ENCODE measurements at places on chromosomes 16 and 17.

- DNase-seq: no peak
Observed at GRCh38 chr17:50675627-50676026, 32.1 kb downstream of the ANKRD40 start.

GRCh38 chr17:38544175-38544838 is 61.4 kb downstream of the SRCIN1 start:
- DNase-seq: no peak

GRCh38 chr17:1498233-1498632 is 5.7 kb upstream of the MYO1C start:
- DNase-seq: no peak

GRCh38 chr16:57255686-57256415 is 10.8 kb downstream of the ARL2BP start:
- no peak for DNase-seq

DNA sequence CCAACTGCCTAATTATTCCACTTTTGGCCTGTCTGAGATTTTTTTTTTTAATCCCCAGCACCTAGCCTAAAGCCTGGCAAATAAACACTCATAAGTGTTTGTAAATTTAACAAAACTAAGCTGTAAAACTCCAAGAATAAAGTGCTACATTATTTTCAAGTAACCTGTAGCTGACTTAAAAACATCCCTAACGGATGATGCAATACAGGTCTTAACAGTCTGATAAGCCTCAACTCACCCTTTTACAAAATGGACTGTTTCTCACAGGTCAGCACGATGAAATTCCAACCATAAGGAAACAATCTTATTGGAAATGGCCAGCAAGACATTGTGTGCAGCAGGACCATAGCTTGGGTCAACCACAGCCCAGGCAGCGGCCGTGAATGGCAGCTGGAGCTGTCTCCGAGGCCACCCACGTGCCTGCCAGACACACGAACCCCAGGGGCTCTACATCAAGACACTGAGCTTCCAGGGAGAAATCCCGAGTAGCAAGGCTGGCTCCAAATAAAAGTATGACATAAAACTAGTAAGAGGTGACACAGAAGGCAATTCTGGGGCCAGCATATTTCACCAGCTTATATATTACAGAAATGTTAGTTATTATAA is 58.9 kb downstream of the NDEL1 start:
- DNase-seq: no peak

- DNase-seq: no peak
Observed at GRCh38 chr16:88700636-88701482, 5.3 kb downstream of the RNF166 start.

All from cardiac muscle cell (in vitro differentiated cells and primary cell).